Hematopoietic multipotent progenitor cell treated with erythropoietin and hydrocortisone succinate and interleukin-3 and kit ligand, for 17 days (in vitro differentiated cells): ENCODE measurements at places on chromosomes 12 and 14.

- DNase-seq: no peak
Measured at GRCh38 chr12:13203034-13203922, 6.8 kb downstream of the EMP1 start.

- no peak for DNase-seq
Measured at GRCh38 chr12:127711108-127711507, 555.9 kb upstream of the TMEM132C start.

GRCh38 chr12:131105351-131105735, 151.6 kb downstream of the ADGRD1 start:
- DNase-seq: no peak

- DNase-seq: no peak
Measured at GRCh38 chr12:95699579-95699978, 91.0 kb downstream of the NTN4 start.

DNA sequence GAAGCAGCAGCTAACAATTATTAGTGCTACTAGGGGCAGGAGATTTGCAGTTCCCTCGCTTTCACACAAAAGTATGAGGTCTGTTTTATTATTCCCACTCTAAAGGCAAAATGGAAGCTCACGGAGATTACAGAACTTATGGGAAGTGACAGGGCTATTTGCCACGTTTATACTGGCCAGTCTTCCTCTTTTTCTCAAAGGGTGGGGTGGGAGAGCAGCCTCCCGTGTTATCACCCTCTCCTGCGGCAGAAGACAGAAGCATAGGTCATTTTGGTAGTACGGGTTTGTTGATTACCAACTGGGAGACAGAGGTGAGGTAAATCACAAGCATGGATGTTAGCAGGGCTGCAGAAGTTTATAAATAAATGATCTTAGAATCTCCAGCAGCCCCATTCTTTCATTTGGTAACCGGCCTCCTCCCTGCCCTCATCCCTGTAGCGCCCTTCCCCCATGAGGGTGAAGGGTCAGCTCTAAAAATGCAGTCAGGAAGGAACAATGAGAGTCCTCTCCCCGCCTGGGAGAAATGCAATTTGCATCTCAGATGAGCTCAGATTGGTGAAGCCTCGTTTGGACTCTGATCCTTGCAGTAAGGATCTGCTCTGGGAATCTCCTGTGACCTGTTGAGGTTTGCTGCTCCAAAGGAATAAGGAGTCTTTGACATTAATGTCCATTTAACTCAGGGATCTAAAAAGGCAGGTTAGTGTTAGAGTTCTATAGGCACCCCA, 44.7 kb upstream of the SINHCAF start:
- no peak for DNase-seq

- no peak for DNase-seq
Measured at GRCh38 chr14:75578102-75578785, at the start of gene FLVCR2. FLVCR2 (plus strand) TSS chr14:75578620; CDS start chr14:75578973, 353 bp downstream.

- DNase-seq: peak; percentile 76
Measured at GRCh38 chr12:50825372-50825838, 17.3 kb upstream of the TMPRSS12 start.

DNA sequence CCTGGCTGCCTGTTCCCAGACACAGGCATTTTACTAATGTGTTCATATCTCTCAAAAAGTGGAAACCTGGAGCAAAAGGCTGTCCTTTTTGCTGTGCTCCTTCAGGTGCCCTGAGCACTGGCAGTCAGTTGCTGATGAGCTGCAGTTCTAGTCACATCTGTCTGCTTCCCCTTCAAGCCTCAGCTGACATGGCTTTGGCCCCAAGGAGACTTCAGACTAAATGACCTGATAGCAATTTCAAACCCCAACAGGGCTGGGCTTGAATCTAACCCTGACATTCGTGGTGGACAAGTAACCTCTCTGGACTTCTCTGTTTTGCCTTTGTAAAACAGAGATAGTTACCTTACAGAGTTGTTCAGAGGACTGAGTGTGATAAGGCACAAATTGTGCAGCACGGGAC, 5.7 kb downstream of the SERPINA9 start:
- no peak for DNase-seq

DNA sequence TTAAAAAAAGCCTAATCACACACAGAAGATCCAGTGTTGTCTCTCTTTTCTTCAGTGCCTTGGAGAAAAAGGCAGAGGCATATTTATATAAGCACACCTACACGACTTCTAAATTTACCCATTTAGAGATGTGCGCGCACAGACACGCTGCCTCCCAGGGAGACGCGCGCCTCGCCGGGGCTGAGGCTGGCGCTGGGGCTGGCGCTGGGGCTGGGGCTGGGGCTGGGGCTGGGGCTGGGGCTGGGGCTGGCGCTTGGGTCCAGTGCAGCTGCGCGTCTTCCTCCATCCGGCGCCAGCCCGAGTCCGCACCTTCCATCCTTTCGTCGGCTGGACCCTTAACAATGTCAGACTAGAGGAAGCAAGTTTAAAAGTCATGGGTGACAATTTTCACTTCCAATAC, 118.4 kb upstream of the ARID2 start:
- no peak for DNase-seq

DNA sequence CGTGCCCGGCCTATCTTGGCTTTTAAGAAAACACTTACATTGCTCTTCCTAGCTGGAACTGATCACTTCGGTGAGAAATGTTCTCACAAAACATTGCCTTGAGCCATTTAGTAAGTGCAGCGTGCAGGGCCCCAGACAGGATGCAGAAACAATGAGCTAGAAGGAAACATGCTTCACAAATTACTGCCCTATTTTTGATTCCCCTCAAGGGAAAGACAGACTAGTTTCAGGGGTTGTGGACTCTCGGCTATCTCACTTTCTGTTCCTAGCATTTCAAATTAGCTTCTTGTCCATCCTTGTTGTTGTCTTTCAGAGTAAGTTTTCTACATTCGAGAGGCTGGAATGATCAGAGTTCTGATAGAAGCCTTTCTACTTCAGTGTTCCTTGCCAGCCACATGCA, 21.6 kb downstream of the TGFB3 start:
- no peak for DNase-seq

- DNase-seq: no peak
Measured at GRCh38 chr12:54683398-54683797, 35.2 kb upstream of the DCD start.

DNA sequence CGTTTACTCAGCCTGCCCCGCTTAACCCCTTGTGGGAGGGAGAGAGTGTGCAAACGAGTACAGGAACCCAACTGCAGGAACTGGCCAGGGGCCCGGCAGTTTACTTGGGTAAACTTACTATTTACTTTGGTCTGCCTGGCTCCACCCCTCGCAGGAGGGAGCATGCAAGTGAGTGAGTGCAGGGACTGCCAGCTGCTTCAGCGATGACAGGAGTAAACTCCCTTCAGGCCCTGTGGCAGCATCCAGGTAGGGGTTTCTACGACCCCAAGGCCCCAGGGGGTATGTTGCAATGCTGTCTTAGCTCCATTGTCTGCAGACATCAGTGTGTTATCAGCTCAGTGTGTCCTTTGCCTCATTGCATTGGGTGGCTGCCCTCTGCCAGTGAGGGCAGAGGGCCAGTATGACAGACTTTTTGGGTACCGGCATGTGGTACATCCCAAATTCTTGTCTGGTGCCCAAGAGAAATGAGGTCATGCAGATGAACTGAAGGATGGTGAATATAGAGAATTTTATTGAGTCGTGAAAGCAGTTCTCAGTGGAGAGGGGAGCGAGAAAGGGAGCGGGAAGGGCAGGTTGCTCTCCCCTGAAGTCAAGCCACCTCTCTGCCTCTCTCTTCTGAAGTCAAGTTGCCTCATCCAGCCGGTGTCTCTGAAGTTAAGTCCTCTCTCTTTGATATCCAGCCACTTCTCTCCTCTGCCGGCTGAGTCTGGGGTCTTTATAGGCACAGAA, 181.8 kb downstream of the FUT8 start:
- DNase-seq: no peak

GRCh38 chr12:124805050-124805449, 58.6 kb downstream of the SCARB1 start:
- no peak for DNase-seq

DNA sequence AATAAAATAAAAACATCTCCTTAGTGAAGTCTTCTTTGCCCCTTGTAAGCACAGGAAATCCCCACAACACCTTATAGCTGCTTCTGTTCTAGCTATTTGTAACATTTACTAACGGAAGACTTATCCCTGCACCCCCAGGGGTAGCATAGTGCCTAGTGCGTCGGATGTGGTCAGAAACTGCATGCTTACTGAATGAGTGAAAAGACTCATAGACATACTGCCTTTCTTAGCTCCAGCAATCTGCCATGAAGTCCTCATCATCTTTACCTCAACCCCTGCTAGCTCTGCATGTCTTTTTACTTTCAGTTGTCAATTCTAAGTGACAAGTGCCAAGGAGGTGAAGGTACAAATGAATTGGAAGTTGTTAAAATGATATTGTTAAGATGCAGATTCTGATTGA, 12.9 kb downstream of the RIOX1 start:
- DNase-seq: no peak

- no peak for DNase-seq
Measured at GRCh38 chr12:14216405-14217294, 148.8 kb upstream of the ATF7IP start.

GRCh38 chr12:54680374-54680773, 32.2 kb upstream of the DCD start:
- no peak for DNase-seq

DNA sequence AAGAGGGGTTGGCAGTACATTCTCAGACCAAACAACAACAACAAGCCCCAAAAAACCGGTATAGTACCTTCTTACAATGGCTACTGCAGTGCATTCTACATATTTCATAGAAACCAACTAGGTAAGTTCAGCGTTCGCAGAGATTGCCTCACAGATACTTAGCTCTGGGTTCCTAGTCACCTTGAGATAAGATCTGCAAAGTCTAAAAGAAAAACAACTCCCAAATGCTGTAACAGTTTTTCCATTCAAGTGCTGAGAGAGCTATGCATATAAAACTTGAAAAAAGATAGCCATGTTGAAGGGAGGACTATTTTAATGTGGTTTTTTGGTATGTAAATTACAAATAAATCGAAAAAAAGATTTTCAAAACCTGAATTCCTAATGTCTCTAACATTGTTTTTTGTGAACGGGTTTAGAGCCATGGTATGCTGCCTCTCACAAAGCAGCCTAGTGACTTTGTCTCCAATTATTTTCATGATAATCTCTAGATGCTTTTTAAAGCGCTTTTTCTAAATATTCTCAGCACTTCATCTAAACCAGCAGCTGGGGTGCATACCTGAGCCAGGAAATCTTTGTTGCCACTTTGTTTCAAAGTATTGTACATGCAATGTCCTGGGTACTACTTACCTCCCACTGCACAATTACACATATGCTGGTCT, 56.6 kb upstream of the CRACR2A start:
- DNase-seq: no peak

DNA sequence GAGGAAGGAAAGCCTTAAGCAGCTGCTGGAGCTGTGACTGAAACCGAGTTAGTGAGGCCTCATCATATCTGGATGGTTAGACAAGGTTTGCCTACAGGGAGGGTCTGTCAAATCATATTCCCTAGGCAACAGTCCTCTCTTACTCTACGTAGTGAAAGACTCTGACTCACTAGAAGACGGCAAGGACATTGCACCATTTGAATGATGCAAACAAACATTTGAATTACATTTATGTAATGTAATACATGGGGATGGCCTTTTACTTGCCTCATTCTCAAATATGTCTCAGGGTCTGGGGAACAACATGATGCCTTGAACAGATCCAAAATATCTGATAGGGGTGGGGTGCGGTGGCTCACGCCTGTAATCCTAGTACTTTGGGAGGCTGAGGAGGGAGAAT, 29.8 kb upstream of the STRAP start:
- DNase-seq: no peak

GRCh38 chr14:55572578-55572977, 7.4 kb upstream of the KTN1 start:
- DNase-seq: no peak

GRCh38 chr12:100061814-100062213, 77.1 kb upstream of the ANKS1B start:
- DNase-seq: no peak

DNA sequence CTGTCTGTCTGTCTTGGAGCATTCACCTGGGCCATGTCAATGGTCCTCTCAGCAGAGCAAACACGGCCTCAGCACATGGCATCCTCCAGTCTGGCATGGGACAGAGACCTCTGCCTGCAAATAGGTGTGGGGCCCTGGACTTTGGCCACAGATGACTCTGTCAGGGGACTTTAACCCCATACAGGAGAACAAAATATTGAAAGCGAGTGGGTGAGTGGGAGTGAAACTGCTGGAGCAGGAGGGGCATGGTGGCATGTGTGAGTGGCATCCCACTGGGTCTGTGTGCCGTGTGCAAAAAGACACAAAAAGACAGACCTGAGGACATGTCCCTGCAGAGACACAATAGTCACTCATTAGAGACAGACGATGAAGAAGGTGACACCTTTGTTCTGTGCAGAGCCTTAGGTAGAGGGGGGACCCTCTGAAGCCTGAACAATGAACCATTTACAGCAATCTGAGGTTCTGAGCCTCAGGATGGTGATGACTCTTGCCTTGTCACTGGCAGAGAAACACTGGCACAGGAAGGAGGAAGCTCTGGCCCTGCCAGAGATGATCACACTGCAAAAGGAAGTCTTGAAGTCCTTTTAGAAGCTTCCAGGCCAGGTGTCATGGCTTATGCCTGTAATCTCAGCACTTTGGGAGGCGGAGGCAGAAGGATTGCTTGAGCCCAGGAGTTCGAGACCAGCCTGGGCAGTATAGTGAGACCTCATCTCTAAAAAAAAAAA, 7.5 kb downstream of the LAG3 start:
- no peak for DNase-seq

GRCh38 chr12:122081697-122082221, 3.2 kb downstream of the MLXIP start:
- DNase-seq: peak; percentile 75

DNA sequence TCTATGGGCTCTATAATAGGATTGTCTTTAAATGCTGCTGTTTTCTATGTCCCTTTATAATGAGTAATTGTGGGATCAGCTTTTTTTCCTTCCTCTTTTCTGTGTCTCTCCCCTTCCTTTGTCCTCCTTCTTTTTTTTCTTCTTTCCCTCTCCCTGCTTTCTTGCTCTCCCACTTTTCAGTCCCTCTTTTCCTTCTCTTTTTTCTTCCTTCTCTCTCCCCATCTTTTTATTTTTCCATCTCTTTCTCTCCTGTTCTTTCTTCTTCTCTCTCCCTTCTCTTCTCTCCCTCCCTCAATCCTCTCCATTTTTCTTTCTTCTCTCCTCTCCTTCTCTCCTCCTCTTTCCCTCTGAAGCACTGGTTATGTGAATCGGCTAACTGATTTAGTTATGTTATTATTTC, 62.5 kb upstream of the RD3L start:
- no peak for DNase-seq

DNA sequence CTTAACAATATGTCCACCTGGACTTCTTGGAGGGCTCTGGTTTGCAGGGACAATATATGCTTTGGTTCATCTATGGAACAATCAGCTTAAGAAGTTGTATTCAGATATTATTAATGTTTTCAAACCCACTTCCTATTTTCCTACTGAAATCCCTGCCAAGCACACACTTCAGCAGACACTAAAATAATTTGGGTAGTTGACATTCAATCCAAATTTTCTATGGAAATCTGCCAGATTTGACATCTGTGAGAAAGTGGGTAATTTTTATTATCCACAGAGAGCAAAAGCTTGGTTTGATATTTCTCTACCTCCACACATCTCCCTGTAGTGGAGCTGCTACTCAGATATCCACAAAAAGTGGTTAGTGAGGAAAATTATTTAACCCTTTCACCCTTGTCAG, 378.8 kb upstream of the SOX5 start:
- no peak for DNase-seq
